AG10803 (cell line): ENCODE measurements at places on chromosomes 13 and 19.

- DNase-seq = peak; percentile 88
Observed at GRCh38 chr13:75495938-75496337, 14.0 kb upstream of the TBC1D4 start.

GRCh38 chr13:25806264-25806974, 245.4 kb downstream of the SHISA2 start:
- no peak for DNase-seq

DNA sequence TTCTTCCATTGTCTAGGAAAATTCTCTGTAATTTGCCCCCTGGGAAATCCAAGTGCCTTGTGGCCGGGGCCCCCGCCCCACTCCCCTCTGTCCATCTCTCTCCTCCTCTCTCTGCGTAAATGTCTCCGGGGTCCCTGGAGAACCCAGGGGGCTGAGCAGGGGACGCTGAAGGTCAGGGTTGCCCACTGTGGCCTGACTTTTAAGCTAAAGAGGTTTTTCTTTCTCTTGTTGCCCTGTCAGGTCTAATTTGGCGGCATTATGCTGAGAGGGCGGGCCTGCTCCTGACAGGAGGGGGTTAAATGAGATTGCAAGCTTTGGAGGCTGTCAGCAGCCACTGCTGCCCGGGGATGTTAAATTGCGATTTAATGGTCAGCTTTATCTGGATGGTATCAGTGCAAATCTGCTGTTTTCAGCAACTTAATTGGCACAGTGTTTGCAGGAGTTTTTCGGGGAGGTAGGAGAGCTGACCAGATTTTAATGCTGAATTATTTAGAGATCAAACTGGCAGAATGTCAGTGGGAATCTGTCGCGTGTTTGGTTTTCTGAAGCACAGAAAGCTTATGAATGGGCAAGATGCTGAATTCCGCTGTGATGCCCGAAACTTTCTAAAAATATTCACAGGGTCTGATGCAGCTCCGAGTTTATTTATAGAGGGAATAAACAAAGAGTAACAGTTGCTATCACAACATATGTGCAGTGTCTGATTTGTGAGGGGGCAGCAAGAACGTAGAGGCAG, 93.2 kb upstream of the SOX1 start:
- DNase-seq = no peak

- DNase-seq = no peak
Observed at GRCh38 chr13:20847296-20847695, 55.2 kb downstream of the XPO4 start.

DNA sequence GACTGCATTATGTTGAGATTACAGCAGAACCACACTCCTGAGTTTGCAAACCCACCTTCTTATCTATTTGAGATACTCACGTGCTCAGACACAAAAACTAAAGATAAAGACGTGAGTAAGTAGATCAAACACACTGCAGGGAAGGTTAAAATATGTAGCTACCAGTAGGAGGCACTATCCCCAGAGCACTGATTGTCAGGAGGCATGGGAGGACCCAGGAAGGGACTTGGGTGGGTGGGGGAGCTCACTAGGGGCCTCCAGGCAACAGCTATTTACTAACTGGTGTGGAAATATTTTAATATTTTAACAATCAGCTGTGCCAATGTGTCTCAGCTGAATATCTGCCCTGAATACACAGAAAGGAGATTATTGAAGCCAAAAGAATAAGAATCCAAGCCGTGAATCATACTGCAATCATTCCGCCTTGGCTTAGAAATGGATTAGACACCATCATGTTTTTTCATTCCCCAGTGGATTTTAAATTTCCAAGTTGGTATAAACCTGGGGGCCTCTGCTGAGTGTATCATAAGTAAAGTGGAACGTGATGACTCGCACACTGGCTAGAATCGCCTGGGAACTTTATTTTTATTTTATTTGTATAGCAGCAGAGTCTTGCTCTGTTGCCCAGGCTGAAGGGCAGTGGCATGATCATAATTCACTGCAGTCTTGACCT, 73.2 kb upstream of the CACNA1A start:
- peak; percentile 78 for DNase-seq

GRCh38 chr13:70249332-70250064, 141.2 kb upstream of the KLHL1 start:
- DNase-seq = no peak
